NCI-H1417 (cell line): ENCODE measurements at places on chromosomes 1 and 21.
A peak's percentile ranks its signal among the peaks of the same experiment; 100 is the strongest.

- DNase-seq = no peak
Measured at GRCh38 chr1:81165963-81166362, 634.8 kb upstream of the ADGRL2 start.

GRCh38 chr1:237868817-237869600 lies 21.7 kb downstream of the ZP4 start:
- no peak for DNase-seq

GRCh38 chr1:109111386-109112055 lies 2.4 kb upstream of the ELAPOR1 start:
- no peak for DNase-seq

GRCh38 chr1:25622531-25622930 lies 5.9 kb downstream of the MAN1C1 start:
- DNase-seq = no peak

GRCh38 chr1:8239306-8240023 lies 78.4 kb upstream of the SLC45A1 start:
- DNase-seq = no peak

- no peak for DNase-seq
Measured at GRCh38 chr1:2812136-2812535, 10.6 kb upstream of the TTC34 start.

DNA sequence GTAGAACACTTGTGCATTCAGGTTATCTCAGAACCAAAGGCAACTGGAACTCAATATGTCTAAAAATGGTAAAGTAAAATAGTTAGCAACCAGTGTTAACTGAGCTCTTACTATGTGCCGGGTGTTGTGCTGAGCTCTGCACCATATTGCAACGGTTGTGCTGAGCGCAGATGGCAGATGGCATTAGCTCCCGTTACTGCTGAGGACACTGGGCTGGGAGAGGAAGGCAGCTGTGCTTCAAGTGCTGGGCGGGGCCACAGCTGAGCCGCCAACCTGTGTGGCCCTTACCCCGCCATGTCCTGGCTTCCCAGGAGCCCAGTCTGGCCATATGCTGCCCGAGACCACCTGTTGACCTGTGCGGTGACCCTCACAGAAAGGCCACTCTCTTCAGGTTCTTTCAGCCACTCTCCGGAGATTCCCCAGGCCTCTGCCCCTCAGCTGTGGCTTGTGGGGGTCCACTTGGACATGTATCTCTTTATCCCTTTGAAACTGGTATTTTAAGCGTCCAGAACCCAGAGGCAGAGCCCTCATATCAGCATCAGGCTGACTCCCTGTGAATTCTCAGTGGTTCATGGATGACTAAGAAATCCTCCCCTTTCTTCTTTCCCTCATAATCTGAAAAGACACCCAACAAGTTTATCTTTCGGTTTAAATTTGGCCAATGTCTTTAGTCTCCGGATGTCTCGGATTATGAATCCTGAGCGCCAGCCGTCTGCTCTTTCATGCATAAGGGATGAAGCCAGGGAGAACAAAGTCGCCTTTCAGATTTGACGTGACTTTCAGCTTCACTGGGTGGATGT lies 26.4 kb downstream of the LDLRAP1 start:
- DNase-seq = peak; percentile 31

- DNase-seq = no peak
Measured at GRCh38 chr1:232057896-232058274, 431.3 kb downstream of the DISC1 start.

GRCh38 chr1:41712695-41713094 lies 206.0 kb downstream of the HIVEP3 start:
- DNase-seq = no peak

DNA sequence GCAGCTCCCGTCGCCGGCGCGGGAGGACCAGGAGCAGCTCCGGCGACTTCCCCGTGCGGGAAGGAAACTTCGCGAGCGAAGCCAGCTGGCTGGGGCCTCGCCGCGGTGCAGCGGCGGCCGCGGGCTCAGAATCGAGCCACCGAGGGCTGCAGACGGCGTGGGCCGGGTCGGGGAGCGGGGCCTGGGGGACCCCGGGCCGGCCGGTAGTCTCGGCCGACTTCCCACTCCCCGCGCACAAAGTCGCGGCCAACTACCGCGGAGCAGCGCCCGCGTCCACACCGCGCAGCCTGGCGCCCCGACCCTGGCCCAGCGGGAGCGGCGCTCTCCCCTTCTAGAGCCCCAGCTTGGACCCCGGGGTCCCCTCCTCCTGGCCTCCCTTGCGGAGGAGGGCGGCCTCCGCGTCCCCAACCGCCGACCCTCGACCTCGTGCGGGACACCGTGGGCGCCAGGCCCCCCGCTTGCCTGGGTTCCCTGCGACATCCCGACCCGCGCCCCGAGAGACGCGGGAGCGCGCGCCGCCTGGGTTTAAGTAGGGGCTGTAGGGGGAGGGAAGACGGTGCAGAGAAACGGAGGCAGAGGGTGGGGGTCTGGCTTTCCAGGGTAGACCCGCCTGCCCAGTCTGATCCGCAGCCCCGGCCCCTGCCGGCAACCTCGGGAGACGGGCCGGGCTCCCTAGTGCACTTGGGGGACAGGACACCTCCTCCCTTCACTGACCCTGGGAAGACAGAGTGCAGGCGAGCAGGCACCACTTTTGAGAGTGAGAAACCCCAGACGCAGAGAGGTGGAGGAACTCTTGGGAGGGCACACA lies 4.7 kb downstream of the PRDM16 start:
- no peak for DNase-seq

DNA sequence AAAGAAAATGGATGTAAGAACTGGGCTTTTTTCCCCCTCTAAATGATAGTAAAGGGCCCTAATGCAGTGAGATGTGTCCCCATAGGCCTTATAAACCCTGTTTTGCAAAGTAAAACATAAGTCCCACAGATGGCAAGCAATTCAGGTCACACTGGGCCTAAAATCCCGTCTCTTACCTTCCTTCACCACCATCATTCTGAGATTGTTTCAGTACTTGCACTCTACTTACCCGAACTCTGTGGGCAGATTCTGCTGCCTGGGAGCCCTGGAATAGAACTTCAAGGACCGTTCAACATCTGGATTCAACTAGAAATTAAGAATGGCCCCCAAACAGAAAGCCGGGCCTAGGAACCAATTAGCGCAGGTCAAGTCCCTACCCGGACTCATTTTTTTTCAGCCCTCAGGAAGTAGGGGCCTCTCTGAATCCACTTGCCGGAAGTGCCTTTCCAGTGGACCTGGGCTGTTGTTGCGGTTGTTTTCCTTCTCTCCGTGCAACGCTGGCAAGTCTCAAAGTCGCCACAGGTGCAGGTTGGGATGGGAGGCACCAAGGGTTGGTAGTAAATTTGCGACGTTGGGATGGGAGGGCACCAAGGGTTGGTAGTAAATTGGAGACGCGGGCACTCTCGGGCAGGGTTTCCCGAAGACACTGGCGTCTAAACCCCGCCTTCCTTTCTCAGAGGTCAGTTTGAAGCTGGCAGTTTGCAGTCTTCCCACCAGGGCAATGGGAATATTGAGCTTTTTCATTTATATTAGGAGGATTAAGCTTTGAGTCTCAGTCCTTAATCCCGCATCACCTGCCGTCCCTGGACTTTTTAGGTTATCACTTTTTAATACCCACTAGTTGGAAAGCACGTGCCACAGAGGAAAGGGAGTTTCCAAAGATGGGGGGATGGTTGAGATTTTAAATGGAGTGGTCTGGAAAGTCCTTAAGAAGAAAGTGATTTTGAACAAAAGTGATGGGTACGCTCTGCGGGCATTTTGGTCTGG lies at the start of gene TMEM69:
Gene TMEM69, plus strand, starts transcription at position 428 of the 987 bp plus-strand sequence. CDS start 2,888 bp downstream, outside the sequence.
- DNase-seq = peak; percentile 88

DNA sequence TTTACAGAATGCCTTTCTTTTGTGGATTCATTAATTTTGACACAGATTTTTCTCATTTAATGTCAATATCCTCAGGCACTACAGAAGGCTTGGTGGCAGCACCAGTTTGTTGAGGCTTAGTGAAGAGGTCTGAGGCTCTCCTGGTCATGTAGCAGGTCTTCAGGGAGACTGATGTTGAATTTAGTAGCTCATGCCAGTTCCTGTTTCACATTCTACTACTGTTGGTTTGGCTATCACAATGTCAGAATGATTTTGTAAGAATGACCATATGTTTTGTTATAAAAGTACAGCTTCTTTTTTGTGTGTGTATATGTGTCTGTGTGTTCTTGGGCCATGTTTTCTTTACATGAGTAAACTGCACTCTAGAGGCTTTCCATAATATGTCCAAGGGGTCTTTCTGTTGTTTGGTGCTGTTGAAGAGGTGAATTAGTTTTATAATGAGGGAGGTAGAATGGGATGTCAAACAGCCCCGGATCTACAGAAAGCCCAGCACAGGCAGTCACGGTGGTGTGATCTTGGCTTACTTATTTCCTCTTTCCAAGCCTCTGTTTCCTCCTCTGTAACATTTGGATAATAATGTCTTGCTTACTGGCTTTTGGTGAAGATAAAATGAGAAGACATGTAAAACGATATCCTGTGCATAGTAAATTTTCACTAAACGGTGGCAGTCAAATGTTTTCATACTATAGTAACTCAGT lies 32.0 kb downstream of the C1orf21 start:
- no peak for DNase-seq

DNA sequence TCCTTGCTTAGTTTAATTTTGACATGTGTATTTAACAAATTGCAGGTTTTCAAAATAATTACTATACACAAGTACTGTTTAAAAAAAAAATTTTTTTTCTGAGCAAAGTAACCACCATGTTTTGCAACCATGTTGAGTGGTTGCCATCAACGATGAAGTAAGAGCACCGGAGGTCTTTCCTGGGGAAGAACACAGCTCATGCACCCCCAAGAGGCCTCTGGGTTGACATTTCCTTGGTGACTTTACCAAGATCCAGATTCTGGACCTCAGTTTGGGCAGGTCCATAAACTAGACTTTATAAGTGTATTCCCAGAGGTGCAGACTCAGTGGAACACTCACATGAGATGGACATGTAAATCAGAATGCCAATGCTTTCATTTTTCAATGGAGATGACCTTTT lies 36.8 kb upstream of the RALGPS2 start:
- no peak for DNase-seq

GRCh38 chr1:118944133-118944532 lies 44.0 kb downstream of the TBX15 start:
- no peak for DNase-seq

DNA sequence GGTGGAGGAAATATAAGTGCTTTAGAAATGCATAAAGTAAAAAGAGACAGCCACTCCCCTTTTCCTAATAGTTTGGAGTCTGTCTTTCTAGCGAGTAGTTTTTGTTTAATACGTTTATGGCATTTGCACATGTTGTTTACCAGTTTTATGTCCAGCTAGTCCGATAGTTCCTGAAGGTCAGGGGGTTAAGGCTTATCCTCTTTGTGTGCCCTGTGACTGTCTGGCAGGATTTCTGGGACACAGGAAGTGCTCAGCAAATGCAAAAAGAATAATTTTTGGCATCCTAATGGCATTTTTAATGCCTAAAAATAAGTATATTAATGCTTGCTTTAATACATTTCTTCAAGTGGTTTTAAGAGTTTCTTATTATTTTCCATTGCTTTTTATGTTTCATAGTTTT lies 58.4 kb downstream of the DYRK1A start:
- no peak for DNase-seq

DNA sequence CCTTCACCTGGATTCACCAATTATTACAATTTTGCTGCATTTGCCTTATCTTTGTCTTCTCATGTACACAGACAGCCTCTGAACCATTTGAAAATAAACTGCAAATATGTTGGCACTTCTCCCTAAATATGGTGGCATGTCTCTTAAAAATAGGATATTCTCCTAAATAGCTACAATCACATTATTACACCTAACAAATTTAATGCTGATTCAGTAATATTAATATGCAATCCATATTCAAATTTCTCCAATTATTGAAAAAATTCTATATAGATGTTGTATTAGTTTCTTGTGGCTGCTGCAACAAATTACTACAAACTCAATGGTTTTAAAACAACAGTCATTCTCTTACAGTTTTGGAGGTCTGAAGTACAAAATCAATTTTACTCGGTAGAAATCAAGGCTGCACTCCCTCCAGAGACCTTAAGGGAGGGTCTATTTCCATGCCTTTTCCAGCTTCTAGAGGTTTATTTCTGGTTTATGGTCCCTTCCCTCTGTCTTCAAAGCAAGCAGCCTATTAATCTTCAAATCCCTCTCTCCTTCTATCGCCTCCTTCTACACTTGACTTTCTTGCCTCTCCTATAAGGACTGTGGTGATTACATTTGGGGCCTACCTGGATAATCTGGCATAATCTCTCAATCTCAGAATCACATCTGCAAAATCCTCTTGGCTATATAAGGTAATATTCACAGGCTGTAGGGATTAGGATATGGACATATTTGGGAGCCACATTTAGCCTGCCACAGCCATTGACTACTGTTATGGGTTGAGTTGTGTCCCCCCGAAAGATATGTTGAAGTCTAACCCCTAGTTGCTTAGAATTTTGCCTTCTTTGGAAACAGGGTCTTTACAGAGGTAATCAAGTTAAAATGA lies 52.5 kb upstream of the BOLA1 start:
- no peak for DNase-seq

- DNase-seq = no peak
Measured at GRCh38 chr1:239655023-239655422, 268.7 kb downstream of the CHRM3 start.

GRCh38 chr1:20371411-20371810 lies 80.7 kb downstream of the VWA5B1 start:
- DNase-seq = no peak

GRCh38 chr1:197336571-197336970 lies 68.5 kb downstream of the CRB1 start:
- no peak for DNase-seq

- no peak for DNase-seq
Measured at GRCh38 chr1:28899267-28899666, 15.1 kb upstream of the EPB41 start.

GRCh38 chr1:204359131-204359473 lies 627 bp downstream of the PLEKHA6 start:
- no peak for DNase-seq

GRCh38 chr1:201552941-201553351 lies 14.0 kb downstream of the NAV1 start:
- DNase-seq = no peak

DNA sequence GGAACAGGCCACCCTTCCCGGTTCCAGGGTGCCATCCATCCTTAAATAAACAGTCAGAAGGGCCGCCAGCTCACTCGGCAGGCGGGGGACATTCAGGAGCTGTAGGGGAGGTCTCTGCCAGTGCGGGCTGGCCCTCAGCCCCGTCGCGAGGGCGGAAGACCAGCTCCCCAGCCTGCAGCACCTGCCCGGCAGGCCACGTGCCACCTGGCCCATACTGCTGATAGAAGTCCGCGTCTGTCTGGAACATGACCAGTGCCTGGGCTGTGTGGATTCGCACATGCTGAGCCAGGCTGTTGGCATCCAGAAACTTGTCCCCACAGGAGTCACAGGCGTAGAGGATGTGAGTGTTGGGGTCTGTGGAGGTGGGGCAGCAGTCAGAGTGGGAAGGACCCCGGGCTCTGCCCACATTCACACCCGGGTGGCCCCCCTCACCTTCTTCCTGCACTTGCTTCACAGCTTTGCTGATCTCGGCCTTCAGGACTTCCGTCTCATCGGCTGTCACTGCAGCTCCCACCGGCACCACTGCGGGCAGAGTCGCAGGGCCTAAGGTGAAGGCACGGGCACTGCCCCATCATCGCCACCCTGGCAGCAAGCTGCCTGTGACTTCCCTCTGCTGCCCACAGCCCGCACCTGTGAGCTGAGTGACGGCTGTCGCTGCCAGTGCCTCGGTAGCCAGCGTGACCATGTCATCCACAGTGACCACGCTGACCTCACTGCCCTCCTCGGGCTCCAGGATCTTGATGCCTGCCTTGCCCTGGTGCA lies 33.8 kb downstream of the ZBTB17 start:
- DNase-seq = no peak

GRCh38 chr1:182644886-182645285 lies 39.5 kb downstream of the RGS8 start:
- no peak for DNase-seq

GRCh38 chr1:3034162-3034561 lies 12.9 kb downstream of the ACTRT2 start:
- no peak for DNase-seq
